Bronchial epithelial cell (primary cell): ENCODE measurements at places on chromosomes 6 and 20. TPM values are rescaled to one million over a fixed set of nuclear protein-coding genes. Genes with fewer than 3 reads are reported as not detected.

GRCh38 chr20:1150218-1150617 lies 31.8 kb downstream of the PSMF1 start:
- peak; percentile 79 for DNase-seq

GRCh38 chr6:11386726-11387125 lies 150.8 kb upstream of the TMEM170B start:
- DNase-seq: no peak

DNA sequence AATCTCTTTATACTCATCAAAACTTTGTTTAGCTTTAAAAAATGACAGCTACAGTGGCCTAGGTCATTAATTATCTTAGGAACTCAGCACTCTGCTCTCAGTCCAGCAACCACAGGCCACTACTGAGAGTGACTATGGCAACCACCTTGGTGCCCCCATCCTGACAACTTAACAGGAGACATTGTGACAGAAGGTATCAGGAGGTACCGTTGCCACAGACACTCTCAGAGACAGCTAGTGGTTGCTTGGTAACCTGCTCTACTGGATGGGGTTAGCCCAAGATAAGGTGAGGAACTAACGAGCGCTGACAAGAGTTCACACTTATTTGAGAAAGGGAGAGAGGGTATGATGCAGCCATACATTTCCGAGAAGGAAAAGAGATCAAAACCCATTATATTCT lies 76.1 kb upstream of the TFAP2D start:
- DNase-seq: no peak

DNA sequence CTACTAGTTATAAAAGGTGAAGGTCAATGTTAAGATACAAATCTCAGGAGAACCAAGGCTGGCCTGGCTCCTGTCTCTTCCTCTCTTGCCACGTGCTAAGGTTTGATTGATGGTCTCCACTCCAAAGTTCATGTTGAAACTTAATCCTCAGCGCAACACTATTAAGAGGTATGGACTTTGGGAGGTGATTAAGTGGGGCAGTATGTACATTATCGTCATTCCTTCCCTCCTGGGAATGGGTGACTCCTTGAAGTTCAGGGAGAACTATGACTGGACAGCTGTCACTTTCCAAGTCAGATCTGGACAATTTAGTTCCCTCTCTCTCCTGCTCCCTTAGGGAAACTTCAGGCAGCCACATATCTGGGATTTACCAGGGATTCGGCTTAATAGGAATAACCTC lies 50.5 kb downstream of the KCNK5 start:
- peak; percentile 10 for DNase-seq

DNA sequence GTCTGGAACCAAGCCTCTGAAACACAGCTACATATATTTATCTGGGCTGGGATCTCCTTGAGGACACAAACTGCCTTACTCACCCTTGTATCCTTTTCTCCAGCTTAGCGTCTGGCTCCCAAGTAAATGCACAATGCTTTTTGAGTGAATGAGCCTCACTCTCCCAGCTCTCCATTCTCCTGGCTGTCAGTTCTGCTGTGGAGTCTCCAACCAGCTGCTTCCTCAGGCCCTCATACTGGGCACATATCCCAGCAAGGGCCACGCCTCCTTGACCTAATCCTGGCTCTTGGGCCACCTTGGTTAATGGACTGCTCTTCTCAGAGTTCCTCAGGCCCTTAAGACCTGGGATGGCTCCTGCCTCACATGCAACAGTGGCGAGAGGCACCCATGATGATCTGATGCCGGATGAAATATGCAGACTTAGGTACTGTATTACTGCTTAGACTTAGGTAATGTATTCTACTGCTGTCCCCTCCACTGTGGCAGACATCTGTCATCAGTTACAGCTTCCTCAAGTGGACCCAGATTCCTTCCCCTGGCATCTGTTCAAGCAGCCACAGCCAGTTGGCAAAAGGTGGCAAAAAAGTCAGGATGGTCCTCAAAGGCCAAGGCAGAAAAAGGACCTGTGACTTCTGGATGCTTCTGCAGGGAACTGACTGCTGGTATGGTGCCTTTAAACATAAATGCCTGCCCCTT lies 16.5 kb downstream of the SNHG17 start:
- no peak for DNase-seq

DNA sequence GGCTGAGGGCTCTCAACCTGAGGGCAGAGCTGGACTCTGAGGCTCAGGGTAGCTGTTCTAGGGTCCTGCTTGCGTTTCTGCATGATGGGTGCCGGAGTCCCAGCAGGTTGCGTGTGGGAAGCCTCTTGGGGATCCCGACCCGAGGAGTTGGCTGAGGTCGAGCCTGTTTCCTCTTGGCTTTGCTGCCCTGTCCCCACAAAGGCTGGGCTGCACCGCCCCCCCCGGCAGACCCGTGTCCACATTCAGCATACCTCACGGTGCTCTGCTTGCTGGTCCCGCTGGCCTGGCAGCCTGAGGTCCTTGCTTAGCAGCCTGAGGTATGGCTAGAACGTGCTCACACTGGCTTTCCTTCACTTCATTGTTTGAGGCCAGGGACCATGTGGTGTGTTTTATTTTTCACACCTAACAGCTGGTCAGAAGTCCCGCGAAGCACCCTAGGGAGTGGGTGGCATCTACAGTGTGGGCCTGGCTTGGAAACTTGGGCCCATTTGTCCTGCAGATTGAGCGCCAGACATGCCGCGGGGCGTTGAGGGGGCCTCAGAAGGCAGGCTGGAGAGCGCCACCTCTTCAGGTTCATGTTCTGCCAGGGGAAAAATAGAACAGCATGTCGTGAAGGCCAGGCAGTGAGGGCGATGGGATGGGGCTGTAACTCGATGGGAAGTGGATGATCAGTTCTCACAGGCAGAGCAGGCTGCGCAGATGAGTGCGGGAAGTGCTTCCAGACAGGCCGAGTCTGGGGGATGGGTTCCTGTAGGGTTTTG lies 9.5 kb downstream of the LSM14B start:
- no peak for DNase-seq

DNA sequence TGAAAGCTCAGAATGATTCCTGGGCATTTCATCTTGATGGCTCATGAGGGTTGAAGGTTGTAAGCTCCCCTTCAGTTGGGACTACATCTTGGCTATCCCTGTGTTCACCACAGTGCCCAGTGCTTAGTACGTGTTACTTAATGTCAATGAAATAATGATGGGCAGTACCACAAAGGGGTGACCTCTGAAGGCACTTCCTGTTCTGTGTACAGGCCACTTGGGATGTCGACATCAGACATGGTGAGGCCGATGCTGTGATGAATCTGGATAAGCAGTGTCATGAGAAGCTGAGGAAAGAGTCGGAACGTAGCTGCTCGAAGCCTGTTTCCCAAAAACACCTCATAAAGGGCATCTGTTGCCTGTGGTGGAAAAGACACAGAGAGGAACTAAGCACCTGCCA lies 27.6 kb upstream of the RBL1 start:
- DNase-seq: no peak

- DNase-seq: peak; percentile 48
These were observed 430.1 kb upstream of the JAG1 start for GRCh38 chr20:11103866-11104265.

- DNase-seq: peak; percentile 57
These were observed 24.5 kb downstream of the SRSF3 start for GRCh38 chr6:36618366-36619355.

GRCh38 chr6:165223736-165224135 lies 85.7 kb downstream of the C6orf118 start:
- no peak for DNase-seq

DNA sequence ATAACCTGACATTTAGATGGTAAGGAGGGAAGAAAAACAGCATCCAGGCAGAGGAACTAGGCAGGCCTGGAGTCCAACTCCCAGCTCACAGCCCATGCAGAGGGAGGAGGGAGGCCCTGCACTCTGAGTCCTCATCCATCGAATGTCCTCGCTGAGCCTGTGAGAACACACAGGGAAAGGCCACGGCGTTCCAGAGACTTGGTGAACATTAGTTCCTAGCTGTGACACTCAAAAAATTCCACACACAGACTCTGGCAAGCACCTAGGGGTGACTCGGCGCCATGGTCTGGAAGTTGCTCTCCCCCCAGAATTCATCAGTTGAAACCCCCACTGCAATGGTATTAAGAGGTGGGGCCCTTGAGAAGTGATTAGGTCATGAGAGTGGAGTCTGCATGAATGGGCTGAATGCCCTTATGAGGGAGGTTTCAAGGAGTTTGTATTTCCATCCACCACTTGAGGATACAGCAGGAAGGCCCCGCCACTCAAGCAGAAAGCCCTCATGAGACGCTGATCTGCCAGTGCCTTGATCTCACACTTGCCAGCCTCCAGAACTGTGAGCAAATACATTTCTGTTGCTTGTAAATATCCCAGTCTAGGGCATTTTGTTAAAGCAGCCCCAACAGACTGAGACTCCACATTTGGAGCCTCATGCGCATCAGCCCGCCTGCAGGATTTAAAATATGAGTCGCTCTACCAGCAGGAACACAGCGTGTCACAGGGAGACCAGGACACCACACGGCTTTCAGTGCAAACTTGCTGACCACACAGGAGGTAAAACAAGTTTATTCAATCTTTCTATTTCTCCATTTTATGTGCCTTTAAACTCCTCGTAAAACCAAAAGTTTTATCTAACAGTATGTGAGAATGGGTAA lies 73.9 kb downstream of the WDR27 start:
- no peak for DNase-seq

- DNase-seq: no peak
These were observed 3.1 kb downstream of the ATRN start for GRCh38 chr20:3473944-3474343.

DNA sequence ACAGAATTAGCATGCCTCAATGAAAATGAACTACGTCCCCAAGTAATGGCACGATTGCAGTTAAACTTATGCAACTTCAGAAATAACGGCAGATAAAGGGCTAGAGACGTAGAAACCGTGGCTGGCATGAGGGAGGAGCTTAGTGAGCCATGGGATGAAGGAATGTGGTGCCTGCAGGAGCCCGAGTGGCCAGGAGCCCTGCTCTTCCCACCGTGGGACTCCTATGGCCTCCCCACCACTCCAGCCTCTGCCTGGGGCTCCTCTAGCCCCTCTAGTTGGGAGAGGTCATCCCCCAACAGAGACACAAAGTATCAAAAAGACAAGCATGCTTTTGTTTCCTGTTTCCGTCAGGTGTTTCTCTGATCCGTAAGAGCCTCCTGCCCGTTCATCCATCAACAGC lies 75.1 kb upstream of the BHLHE23 start:
- DNase-seq: no peak

GRCh38 chr20:60148885-60149284 lies 190.7 kb downstream of the CDH26 start:
- no peak for DNase-seq

DNA sequence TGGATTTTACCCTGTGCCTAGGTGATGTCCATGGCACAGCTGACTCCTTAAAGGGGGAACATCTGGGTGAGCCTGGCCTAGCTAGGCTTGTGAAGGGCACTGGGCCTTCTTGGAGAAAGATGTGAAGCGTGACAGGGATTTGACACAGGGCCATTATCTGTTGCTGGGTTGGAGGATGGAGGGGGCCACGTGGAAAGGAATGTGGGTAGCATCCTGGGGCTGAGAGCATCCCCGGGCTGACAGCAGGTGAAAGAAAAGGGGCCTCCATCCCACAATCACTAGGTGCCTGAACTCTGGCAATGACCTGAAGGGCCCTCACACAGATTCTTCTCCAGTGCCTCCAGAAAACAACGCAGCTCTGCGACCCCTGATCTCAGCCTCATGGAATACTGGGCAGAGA lies 124.7 kb downstream of the DTNBP1 start:
- no peak for DNase-seq

GRCh38 chr20:44219170-44219730 lies 8.7 kb upstream of the OSER1 start:
- DNase-seq: no peak

DNA sequence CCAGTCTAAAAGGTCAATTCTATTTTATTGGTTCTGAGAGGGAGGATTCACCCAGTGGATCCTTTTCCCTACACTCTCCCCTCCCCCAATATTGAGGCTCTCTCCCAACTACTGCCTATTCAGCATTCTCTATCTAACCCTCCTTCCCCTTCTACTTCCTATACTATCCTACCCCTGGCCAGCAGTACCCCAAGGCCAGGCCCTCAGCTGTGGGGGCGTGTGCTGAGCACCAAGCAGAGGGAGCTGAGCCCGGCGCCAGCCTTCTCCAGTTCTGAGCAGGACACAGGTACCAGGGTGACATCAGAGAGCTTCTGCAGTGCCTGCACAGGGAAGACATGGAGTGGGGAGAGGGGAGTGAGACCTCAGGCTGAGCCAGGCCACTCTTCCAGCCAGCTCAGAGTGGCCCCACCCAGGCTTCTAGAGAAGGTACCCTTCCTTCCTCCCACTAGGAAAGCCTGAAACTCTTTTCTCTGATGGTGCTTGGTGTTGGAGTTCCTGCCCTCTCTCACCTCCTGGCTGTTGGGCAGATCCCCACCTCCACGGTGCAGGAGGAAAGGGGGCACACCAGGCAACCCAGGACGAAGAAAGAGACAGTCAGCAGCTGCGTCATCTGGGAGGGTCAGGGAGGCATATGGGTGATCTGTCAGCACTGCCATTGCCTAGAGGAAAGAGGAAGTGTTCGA lies 1.9 kb downstream of the DDAH2 start:
- DNase-seq: no peak

GRCh38 chr20:63404129-63405085 lies 43.3 kb upstream of the CHRNA4 start:
- DNase-seq: no peak

GRCh38 chr6:146693342-146693741 lies 94.6 kb downstream of the ADGB start:
- no peak for DNase-seq

DNA sequence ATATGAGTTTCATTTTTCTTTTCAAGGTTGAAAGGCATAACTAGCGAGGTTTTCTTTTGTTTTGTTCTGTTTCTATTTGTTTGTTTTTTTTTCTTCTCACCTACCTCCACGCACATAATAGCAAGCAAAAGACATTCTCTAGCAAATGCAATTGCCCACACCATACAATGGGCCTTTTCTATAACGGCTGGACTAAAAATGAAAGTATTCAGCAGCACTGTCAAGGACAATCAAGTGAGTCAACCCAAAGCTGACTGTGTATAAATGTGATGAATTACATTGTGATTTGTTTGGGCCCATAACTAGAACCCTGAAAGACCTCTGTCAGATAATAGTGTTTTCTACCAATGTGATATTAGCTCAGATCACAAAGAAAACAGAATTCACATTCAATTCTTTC lies 496.7 kb downstream of the RNF144B start:
- DNase-seq: no peak

KIF25 gene
- total RNA-seq: not detected in 2 replicates

ZKSCAN8 gene
- total RNA-seq: 6.4 and 9.7 TPM in 2 replicates

PPP1R16B gene
- 0.26 and 0.77 TPM in 2 replicates for total RNA-seq

IPCEF1 gene
- under 0.01 and 0.26 TPM in 2 replicates for total RNA-seq

MATN4 gene
- 0.13 and 0.26 TPM in 2 replicates for total RNA-seq

ID4 gene
- total RNA-seq: 1.6 and 2.8 TPM in 2 replicates

OR2B6 gene
- not detected in 2 replicates for total RNA-seq

ASIP gene
- total RNA-seq: not detected in 2 replicates

KCNK5 gene
- 0.26 TPM in 2 replicates for total RNA-seq

PI3 gene
- 15.5 and 110 TPM in 2 replicates for total RNA-seq

FRS3 gene
- total RNA-seq: 0.77 and 0.79 TPM in 2 replicates
